ENCODE measurements at places on chromosomes 4 and X. TPM values are rescaled to one million over a fixed set of nuclear protein-coding genes. Genes with fewer than 3 reads are reported as not detected.

Gene SNX25
- 13.4 TPM for polyA plus RNA-seq

Gene CDX4
- not detected for polyA plus RNA-seq

DNA sequence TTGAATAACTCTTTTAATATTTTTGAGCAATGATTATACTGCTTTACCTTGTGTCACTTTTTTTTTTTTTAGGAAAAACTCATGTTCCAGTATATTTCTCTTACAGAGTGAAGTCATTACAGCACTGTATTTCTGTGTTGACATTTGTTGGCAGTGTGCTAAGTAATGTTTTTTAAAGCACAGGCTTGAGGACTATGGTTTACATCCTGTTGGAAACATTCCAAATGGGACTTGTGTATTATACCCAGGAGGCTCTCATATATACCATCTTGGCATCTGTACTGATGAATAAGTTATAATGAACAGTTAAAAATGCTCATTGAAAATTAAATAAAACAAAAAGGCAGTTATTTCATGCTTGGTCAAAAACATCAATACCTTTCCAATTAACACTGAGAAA, 33.8 kb downstream of the CEP44 start:
- no peak for DNase-seq

DNA sequence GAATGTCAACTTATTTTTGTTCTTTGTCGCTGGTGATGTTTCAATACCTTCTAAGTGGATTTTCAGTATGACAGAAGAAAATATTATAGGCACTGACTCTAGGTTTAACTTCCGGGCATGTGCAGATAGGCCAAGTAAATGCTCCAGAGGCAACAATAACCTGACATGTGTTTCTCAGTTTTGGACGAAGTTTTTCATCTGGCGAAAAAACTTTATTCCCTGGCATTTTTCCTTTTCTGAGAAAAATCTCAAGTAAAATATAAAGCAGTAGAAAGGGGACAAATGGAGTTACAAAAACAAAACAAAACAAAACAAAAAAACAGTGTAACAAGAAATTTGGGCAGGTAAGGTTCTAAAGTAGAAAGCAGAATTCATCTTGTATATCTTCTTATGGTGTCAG, 173.5 kb downstream of the ANTXR2 start:
- DNase-seq, result no peak

GRCh38 chr4:152011469-152011868, 250.7 kb upstream of the GATB start:
- DNase-seq, result no peak

- DNase-seq, result no peak
Observed at GRCh38 chrX:65516756-65517155, 17.8 kb downstream of the LAS1L start.

DNA sequence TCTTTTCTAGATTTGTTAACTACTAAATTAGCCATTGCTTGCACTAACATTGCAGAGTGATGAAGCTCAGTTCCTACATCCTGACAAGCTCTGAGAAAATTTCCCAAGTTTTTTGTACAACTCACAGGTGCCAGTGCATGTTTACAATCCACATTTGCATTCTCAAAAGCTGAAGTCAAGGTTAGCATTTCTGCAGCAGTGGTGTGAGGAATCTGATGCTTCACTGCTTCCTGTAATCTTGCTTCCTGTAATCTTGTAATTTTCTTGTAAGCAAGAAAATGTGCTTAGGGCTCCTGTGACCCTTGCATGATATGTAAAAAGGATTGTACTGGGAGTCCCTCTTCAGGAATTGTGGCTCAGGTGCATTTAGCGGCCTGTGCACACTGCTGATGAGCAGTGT, 207.4 kb upstream of the CXCL13 start:
- DNase-seq, result no peak

All from large intestine (tissue), 12 donors.